ENCODE measurements at places on chromosomes 1 and 21.

- DNase-seq = no peak
These were observed 14.8 kb upstream of the ZNF669 start for GRCh38 chr1:247118946-247119446.

DNA sequence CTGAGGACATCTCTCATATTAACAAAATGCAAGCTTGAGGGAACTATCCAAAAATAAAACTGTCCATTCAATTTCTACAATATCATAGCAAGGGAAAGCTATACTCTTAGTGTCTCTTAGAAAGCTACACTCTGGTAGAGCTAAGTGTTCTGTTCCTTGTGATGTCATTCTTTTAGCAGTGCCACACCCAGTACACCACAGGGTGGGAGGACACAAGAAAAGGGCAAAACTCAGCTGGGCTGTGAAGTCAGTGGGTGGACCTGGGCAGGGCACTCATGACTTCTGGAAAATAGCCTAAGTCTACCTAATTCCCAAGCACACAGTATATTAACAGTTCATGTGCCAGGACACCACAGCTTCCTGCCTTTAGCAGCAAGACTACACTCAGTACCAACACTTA, 42.2 kb upstream of the TNFSF4 start:
- no peak for DNase-seq

DNA sequence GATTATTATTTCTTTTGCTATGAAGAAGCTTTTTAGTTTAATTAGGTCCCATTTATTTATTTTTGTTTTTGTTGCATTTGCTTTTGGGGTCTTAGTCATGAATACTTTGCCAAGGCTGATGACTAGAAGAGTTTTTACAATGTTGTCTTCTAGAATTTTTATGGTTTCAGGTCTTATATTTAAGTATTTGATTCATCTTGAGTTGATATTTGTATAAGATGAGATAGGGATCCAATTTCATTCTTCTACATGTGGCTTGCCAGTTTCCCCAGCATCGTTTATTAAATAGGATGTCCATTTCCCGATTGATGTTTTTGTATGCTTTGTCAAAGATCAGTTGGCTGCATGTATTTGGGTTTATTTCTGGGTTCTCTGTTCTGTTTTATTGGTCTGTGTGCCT, 8.5 kb upstream of the ACBD6 start:
- DNase-seq = no peak

DNA sequence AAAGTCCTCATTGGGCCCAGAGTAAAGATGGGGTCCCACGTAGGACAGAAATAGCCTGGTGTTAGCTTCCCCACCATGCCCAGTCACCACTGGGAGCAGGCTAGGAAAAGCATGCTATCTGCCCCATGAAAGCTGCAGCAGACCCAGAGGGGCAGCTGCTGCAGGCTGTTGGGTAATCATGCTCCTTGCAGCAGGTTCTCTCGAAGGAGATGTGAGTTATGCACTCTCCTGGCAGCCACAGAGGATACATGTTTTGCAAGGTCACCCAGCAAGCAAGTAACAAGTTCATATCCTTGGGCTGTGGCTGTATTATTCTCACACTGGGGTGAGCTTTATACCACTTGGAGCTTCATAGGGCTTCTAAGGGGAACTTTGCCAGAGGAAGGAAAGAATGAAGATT, 9.1 kb upstream of the HEYL start:
- no peak for DNase-seq

- no peak for DNase-seq
These were observed 52.4 kb downstream of the CD2 start for GRCh38 chr1:116806671-116807070.

GRCh38 chr1:1325288-1326074, 879 bp downstream of the CPTP start:
- DNase-seq = no peak

DNA sequence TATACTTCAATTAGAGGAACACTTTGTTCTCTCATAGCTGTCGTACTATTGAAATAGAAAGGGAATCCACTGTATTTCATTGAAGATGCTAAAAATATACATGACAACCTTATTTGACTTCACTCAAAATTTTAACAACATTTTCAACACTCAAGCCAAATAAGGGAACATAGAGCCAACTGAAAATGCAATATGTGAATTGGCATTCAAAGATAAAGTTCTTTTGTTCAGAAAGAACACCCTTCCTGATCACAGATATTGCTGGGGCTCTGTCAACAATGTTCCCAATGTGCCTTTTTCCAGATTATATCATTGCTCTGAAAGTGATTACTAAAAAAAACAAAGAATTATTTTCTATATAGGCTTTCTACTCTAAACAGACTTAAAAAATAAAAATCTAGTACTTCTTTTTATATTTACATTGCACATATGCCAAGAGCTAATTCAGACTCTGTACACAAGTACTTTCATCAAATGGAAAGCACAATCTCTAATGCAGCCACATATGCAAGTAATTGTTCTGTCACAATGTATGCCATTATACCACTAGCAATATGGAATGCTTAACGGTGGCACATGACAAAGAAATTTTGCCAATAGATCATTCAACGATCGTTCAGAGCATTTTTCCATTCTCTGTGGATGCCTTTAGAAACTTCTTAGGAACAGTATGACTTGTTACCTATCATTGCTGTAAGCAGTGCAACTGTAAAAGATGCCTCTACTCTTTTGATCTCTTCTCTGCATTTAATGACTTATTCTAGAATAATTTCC, 171.0 kb downstream of the EIF4G3 start:
- DNase-seq = no peak

DNA sequence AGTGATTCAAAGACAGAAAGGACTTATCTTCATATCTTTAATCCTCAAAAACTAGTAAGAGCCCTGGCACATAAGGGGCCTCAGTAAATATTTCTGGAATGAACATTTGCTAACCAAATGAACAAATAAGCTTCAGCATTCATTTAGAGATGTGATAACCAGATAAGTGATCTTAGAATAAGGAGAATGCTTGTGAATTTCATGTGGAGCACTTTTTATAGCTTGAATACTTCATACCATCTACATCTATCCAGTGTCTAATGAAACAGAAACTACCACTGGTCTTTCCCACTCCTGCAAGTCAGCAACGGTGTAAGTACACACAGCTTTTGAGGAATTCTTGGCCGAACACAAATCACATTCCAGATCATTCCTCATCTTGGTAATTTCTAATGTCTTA, 38.5 kb downstream of the EDEM3 start:
- DNase-seq = no peak

- DNase-seq = no peak
These were observed 242.7 kb downstream of the OMA1 start for GRCh38 chr1:58303841-58304240.

Data from spinal cord (tissue), 10 donors.